ENCODE measurements at places on chromosomes 13 and 19.

DNA sequence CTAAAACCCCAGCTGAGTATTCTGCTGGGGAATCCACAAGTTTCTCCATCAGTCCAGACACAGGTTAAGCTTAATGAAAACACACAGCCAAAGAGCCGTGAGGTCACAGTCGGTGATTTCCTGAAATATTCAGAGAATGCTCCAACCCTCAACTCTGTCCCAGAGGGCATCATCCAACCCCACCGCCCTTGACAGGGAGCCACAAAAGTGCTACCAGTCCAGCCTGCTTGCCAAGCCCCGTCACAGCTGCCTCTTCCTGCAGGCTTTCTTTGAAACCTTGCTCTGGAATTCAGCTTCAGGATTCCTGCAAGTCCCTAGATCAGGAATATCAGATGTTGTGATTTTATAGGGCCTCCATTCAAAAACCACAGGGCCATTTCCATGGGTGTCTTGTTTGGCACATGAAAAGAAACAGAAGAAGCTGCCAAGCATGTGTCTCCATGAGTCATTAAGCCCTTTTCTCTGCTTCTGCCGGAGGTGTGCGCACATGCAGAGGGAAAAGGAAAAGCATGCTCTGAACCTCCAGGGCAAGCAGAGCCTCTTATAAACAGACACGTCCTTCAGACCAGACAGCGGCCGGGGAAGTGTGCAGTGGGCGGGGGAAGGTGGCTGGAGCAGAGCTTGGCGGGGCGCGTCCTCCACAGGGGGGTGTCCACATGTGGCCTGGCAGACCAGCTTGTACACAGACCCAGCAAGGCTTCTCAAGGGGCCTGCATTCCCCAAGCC is 164.7 kb downstream of the KATNAL1 start:
- DNase-seq: no peak

- no peak for DNase-seq
Measured at GRCh38 chr19:54502518-54503048, at the start of gene LAIR2. Gene LAIR2, plus strand, starts transcription at chr19:54502831. Its CDS starts 88 bp downstream, at chr19:54502919.

DNA sequence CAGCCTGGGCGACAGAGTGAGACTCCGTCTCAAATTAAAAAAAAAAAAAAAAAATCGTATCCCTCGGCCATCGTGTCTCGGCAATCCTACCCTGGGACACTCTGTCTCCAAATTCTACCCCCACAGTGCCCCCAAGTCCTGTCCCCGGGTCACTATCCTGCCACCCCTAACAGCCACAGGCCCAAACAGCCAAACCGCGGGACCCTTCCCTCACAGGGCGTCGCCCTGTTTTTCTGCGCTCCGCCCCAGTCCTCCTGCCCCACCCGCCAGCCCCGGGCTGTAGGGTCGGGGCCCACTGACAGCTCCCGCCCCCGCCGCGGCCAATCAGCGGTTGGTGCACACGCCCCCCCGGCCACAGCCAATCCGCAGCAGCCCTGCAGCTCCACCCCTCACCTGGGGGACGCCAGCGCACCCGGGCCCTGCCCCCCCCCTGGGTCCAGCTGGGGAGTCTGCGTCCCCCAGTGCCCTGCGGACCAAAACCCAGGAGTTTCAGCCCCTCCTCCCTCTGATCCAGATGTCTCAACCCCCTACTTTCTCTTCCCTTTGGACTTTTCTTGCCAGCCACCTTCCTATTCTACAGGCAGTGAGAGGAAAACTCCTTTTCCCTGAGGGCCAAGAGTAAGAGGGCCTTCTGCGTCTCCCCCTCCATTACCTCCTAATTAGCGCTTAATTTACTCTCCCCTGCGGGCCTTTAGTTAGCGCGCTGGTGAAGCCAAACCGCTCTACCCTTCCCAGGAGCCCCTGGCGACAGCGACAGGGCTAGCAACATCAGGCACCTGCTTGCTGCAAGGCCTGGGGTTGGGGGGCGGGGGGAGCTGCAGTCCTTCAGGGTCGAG is 1.5 kb upstream of the BCAT2 start:
- peak; percentile 87 for DNase-seq

GRCh38 chr13:49669735-49670309 is 21.5 kb downstream of the EBPL start:
- no peak for DNase-seq

- peak; percentile 77 for DNase-seq
Measured at GRCh38 chr19:6739390-6739882, at the start of gene TRIP10. Gene TRIP10, plus strand, starts transcription at chr19:6739680. Its CDS starts 82 bp downstream, at chr19:6739762.

DNA sequence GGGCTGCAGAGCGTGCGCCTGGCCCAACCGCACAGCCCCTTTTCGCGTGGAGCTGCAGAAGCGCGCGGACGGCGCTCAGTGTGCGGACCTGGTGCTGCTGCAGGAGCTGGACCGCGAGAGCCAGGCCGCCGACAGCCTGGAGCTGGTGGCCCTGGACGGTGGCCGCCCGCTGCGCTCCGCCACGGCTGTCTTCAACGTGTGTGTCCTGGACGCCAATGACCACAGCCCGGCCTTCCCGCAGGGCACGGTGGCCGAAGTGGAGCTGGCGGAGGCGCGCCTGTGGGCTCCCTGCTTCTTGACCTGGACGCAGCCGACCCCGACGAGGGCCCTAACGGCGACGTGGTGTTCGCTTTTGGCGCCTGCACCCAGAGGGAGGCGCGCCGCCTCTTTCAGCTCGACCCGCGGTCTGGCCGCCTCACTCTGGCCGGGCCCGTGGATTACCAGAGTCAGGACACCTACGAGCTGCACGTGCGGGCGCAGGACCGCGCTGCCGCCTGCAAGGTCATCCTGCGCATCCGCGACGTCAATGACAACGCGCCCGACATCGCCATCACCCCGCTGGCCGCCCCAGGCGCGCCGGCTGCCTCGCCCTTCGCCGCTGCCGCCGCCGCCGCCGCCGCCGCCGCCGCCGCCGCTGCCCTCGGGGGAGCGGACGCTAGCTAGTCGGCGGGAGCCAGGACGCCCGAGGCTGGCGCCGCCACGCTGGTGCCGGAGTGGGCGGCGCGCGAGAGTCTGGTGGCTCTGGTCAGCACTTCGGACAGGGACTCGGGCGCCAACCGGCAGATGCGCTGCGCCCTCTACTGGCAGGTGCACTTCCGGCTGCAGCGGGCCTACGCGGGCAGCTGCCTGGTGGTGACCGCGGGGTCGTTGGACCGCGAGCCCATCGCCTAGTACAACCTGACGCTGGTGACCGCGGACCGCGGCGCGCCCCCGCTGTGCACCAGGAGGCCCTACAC is 172.2 kb downstream of the OLFM4 start:
- peak; percentile 2 for DNase-seq

- DNase-seq: no peak
Measured at GRCh38 chr13:112674412-112675365, 15.1 kb upstream of the ATP11A start.

DNA sequence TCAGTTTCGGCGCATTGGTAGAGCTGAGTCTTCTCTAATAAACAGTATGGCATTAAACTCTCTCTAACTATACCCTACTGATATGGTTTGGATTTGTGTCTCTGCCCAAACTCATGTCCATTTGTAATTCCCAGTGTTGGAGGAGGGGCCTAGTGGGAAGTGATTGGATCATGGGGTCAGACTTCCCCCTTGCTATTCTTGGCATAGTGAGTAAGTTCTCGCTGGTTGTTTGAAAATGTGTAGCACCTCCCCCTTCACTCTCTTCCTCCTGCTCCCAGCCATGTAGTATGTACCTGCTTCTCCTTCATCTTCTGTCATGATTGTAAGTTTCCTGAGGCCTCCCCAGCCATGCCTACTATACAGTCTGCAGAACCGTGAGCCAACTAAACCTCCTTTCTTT is 682.7 kb upstream of the ARGLU1 start:
- no peak for DNase-seq

- peak; percentile 59 for DNase-seq
Measured at GRCh38 chr19:2016041-2016807, 710 bp upstream of the BTBD2 start.

GRCh38 chr13:50709058-50709457 is 134.4 kb downstream of the DLEU7 start:
- no peak for DNase-seq

- DNase-seq: no peak
Measured at GRCh38 chr13:46717856-46718255, 79.1 kb downstream of the ESD start.

GRCh38 chr19:50837300-50837699 is 3.9 kb upstream of the KLK15 start:
- DNase-seq: no peak

DNA sequence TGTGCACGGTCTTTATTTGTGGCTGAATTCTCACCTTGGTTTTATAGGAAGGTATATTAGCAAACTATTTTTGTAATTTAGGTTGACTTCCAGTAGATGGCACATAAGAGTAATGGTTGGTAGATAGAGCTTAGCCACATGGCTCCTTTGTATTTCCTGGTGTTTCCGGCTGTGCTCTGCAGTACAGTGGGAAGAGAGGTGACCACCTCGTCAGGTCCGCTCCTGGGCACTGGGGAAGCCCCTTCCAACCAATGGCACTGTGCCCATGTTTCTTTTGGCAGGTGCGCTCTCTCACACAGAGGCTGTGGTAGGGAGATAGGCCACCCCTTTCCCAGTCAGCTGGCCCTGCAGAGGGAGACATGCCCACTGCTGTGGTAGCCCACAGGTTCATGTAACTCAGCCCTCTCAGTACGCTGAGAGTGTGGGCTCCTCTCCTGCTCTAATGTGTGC is 74.3 kb upstream of the ATP12A start:
- DNase-seq: no peak

DNA sequence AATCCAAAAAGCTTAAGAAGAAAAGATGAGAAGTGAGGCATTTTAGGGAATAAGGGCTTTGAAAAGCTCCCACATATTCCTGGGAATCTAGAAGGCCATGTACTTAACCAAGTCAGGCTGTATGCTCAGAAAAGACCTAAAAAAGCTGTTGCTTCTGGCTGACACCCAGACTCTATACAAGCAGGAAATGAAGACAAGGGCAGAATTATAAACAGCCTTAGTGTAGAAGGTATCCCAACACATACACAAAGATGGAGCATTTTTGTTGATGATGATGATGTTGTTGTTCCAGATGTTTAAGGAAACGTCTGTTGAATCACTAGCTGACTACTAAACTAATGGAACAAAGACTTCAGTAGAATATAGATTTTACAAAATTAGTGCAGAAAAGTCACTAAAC is 26.1 kb upstream of the N4BP2L1 start:
- DNase-seq: no peak

- DNase-seq: no peak
Measured at GRCh38 chr13:110396913-110397381, 89.9 kb downstream of the COL4A2 start.

- DNase-seq: peak; percentile 72
Measured at GRCh38 chr19:3068071-3068470, 5.8 kb upstream of the TLE5 start.

All from NCI-H524 (cell line).